Kasumi-1 (cell line): ENCODE measurements at places on chromosomes 16 and 17.
A peak's percentile ranks its signal among the peaks of the same experiment; 100 is the strongest.

DNA sequence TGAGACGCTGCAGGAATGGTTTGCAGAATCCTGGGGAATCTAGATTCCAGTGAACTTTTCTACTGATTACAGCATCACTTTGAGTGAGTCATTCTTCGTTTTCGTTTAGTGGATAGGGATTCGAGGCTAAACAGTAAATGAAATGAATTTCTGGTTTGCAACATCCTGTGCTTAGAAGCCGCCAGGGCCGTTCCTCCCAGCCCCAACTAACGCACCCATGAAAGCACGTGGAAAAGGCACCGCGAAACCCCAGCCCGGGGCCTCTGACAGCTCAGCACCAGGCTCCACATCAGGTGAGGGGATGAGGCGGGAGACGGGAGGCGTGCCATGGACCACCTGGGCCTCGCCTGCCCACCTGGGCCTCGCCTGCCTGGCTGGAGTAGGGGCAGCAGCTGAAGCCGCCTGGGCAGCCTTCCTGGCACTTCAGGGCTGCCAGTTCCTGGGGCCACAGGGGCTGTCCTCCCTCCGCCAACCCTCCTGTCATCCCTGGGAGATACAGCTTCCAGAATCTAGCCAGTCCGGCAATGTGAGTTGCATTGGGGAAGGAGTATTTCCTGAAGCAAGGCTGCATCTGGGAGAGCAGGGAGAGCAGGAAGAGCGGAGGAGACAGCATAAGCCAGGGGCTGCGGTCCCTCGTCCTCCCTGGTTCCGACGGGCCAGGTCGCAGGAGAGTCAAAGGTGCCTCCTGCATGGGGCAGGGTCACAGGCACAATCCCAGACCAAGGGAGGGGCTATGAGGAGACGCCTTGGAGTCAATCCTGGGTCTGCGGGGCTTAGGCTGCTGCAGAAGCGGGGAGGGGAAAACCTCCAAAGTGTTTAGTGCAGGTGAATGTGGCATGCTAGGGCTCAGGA lies 78.4 kb downstream of the RPH3AL start:
- no peak for DNase-seq

- peak; percentile 26 for DNase-seq
These were observed 1.4 kb upstream of the HS3ST3B1 start for GRCh38 chr17:14299280-14300141.

GRCh38 chr17:6642592-6642991 lies 1.7 kb downstream of the TXNDC17 start:
- no peak for DNase-seq

DNA sequence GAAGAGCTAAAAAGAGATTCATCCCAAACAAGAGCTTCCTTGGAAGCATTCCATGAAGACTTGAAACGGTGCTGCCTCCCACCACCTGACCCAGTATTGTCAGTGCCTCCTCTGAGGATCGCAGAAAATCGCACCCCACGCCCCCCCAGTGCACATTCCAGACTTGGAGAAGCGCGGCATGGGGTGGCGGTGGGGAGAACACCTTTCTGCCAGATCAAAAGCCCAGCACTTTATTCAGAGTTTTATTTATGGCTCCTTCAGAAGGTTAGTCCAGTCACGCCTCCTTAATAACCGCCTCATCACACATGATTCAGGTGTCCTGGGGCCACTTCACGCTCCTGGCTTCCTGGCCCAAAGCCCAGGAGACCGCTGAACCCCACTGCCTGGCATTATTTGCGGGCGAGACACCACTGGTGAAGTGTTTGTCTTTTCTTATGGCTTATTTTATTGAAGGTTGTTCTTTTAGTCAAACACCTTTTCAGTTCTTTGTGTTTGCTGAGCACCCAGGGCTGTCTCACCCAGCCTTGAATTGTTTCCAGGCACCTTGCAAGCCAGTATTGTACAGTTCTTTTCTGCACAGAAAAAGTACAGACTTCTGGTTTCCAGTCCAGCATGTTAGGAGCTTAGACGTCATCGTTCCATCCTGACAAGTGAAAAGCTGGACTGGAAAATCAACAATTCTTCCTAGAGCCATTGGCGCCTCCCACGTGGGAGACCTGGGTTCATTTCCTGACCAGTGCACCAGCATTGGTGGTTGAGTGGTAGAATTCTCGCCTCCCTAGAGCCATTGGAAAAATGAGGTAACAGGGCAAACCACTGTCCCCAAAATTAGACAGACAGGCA lies 79.6 kb upstream of the CACNG5 start:
- DNase-seq = no peak
